Osteoblast (primary cell): ENCODE measurements at places on chromosomes 5 and 9. TPM values are rescaled to one million over a fixed set of nuclear protein-coding genes. Genes with fewer than 3 reads are reported as not detected.

TRIM36 gene
- under 0.01 and 0.36 TPM in 2 replicates for total RNA-seq

FAM169A gene
- under 0.01 TPM in 2 replicates for total RNA-seq

CSF2 gene
- not detected in 2 replicates for total RNA-seq

PTGES gene
- 70.9 and 115 TPM in 2 replicates for total RNA-seq

GRM6 gene
- total RNA-seq, result not detected in 2 replicates

CD72 gene
- 2.7 and 2.9 TPM in 2 replicates for total RNA-seq

CENPP gene
- 4.7 and 5.4 TPM in 2 replicates for total RNA-seq

TMOD1 gene
- total RNA-seq, result not detected in 2 replicates

RASEF gene
- 1.4 and 2.1 TPM in 2 replicates for total RNA-seq

MORN5 gene
- 0.36 TPM in 1 of 2 replicates, not detected in the other for total RNA-seq

SLC34A3 gene
- total RNA-seq, result not detected in 2 replicates

SLC23A1 gene
- not detected in 2 replicates for total RNA-seq

GCNT1 gene
- 78.4 and 109 TPM in 2 replicates for total RNA-seq

ABL1 gene
- total RNA-seq, result 92.2 and 94.8 TPM in 2 replicates

NINJ1 gene
- 33.6 and 34.7 TPM in 2 replicates for total RNA-seq

CDO1 gene
- 8.0 and 8.3 TPM in 2 replicates for total RNA-seq

MYMK gene
- total RNA-seq, result not detected in 2 replicates

UNC13B gene
- 24.8 and 25.3 TPM in 2 replicates for total RNA-seq

FOXD4L5 gene
- total RNA-seq, result under 0.01 TPM in 1 of 2 replicates, not detected in the other

COL5A1 gene
- 571 and 801 TPM in 2 replicates for total RNA-seq

BTNL8 gene
- not detected in 2 replicates for total RNA-seq

PTPDC1 gene
- total RNA-seq, result 16.8 and 17.0 TPM in 2 replicates

MOCS2 gene
- 42.3 and 55.1 TPM in 2 replicates for total RNA-seq

GARIN3 gene
- not detected in 2 replicates for total RNA-seq

SLU7 gene
- total RNA-seq, result 54.5 and 75.6 TPM in 2 replicates

UBE2D2 gene
- 52.8 and 58.6 TPM in 2 replicates for total RNA-seq

ARRDC1 gene
- total RNA-seq, result 11.9 and 15.0 TPM in 2 replicates

IL5 gene
- not detected in 2 replicates for total RNA-seq

TEX48 gene
- total RNA-seq, result not detected in 2 replicates

C7 gene
- 0.36 and 0.88 TPM in 2 replicates for total RNA-seq

MLANA gene
- total RNA-seq, result under 0.01 TPM in 1 of 2 replicates, not detected in the other

ADGRD2 gene
- not detected in 2 replicates for total RNA-seq

CTNNA1 gene
- 432 and 448 TPM in 2 replicates for total RNA-seq

ARHGEF37 gene
- 0.72 and 0.88 TPM in 2 replicates for total RNA-seq

ANAPC2 gene
- total RNA-seq, result 26.2 and 32.9 TPM in 2 replicates

CDKN2A gene
- total RNA-seq, result 32.1 and 37.6 TPM in 2 replicates

RETREG1 gene
- total RNA-seq, result 8.3 TPM in 2 replicates

MPDZ gene
- total RNA-seq, result 58.3 and 66.6 TPM in 2 replicates

UBE2QL1 gene
- under 0.01 and 0.29 TPM in 2 replicates for total RNA-seq

ENTPD2 gene
- total RNA-seq, result not detected in 2 replicates

TMC1 gene
- total RNA-seq, result under 0.01 TPM in 1 of 2 replicates, not detected in the other

OTP gene
- under 0.01 TPM in 1 of 2 replicates, not detected in the other for total RNA-seq

CTSV gene
- total RNA-seq, result 0.29 and 0.36 TPM in 2 replicates

NR6A1 gene
- 0.36 and 0.88 TPM in 2 replicates for total RNA-seq

PRR16 gene
- 30.4 and 36.2 TPM in 2 replicates for total RNA-seq

HINT2 gene
- total RNA-seq, result 17.0 and 17.4 TPM in 2 replicates

OCLN gene
- 4.0 and 6.2 TPM in 2 replicates for total RNA-seq

OGN gene
- total RNA-seq, result 0.36 and 0.88 TPM in 2 replicates

CENPH gene
- 4.7 and 5.0 TPM in 2 replicates for total RNA-seq

FOXI1 gene
- total RNA-seq, result not detected in 2 replicates

SLC6A7 gene
- under 0.01 TPM in 1 of 2 replicates, not detected in the other for total RNA-seq

EQTN gene
- total RNA-seq, result not detected in 2 replicates

LCN12 gene
- not detected in 2 replicates for total RNA-seq

ABO gene
- not detected in 2 replicates for total RNA-seq
